ENCODE measurements at places on chromosomes 5 and 9.

DNA sequence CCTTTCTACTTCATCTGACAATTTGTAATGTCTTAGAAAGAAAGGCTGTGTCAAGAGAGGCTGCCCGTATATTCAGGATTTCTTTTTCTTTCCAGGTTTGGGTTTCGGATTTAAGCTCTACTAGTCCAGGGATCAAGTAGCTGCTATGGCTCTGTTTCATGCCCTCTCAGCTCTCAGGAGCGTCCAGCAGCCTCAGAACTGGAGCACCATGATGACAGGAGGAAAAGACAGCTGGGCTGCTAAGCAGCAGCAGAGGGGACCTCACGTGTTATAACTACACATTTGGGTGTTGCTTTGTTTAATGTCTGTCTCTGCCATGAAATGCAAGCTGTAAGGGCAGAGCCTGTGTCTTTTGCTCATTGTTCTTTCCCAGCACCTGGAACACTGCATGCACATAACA lies 28.5 kb downstream of the TBC1D2 start:
- no peak for DNase-seq

DNA sequence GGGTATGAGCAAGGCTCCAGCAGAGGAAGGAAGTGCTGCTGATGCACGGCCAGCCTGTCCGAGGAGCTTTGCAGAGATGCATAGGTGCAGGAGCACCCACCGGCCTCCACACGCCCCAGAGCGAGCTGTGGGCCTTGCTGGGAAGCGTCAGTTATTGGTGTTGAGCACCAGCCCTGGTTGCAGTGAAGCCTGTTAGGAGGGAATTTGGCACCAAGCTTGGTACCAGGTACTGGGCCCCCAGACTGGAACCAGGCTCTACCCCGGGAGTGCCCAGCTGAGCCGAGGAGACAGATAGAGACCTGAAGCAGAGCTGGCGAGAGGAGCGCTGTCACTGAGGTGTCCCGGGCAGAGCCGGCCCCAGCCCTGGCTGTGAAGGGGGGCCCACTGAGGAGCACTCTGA lies 5.2 kb downstream of the TCF7 start:
- DNase-seq, result no peak

DNA sequence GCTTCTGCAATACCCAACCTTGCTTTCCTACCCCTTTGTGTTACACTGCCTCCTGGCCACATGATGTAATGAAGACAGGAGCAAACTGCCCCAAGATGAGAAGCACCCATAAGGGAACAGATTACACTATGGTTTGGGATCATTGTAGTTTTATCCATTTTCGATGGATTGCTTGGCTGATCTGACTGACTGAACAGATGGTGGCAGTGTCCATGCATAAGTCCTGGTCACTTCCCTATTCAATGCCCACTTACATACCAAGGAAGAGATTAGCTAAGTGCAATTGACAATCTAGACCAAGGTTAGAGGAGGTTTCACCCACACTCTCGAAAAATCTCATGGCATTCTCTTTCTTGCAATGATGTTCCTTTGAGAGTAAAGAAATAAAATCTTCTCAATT lies 319.9 kb downstream of the RAB3C start:
- no peak for DNase-seq

DNA sequence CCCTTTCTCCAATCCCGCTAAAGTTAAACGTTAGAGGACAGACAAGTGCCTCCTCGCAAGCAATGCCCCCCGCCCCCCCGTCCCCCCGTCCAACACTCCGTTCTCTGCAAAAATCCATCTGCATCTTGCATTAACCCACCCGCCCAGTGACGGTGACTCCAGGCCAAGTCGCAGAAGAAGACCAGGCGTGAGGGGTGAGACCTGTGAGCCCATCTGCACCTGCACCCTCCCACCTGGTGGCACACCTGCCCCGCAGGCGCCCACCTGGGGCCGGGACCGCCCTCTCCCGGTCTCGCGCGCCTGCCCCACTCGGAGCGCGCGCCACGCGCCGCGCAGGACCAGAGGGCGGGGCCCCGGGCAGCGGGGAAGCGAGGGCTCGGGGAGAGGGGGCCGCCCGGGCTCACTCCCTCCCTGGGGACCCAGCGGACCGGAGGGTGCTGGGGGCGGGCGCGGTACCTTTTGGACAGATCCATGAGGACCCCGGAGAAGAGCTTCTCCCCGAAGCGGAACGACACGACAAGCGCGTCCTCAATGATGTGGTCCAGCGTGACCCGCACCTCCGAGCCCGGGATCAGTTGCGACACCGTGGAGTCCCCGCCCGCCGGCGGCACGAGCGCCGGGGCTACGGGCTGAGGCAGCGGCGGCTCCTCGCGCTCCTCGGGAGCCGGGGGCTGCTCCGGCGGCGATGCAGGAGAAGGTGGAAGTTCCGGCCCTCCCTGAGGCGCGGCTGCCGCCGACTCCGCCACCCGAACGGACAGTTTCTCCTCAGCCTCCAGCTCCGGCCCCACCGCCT lies 705 bp downstream of the PWWP2A start:
- peak; percentile 46 for DNase-seq

GRCh38 chr5:93120771-93121170 lies 460.2 kb downstream of the NR2F1-AS1 start:
- no peak for DNase-seq

- DNase-seq, result no peak
Measured at GRCh38 chr5:134131578-134132350, 17.3 kb downstream of the TCF7 start.

DNA sequence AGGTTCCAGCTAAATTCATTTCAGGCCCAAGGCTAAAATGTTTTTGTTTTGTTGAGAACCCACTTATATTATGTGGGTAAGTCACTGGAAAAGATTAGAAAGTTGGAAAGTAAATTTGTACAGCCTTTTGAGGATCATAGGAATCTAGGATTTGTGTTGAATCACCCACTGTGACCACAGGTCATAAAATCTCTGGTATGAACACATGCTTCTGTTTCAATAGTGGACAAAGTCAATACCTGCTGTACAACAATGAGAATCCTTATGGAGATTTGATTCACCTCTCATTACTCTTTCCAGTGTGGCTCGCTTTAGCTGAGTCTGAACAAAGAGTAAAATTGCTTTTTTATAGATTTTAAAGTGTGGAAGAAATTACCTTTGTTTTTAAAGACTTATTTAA lies 369.5 kb downstream of the TMEM167A start:
- DNase-seq, result no peak

DNA sequence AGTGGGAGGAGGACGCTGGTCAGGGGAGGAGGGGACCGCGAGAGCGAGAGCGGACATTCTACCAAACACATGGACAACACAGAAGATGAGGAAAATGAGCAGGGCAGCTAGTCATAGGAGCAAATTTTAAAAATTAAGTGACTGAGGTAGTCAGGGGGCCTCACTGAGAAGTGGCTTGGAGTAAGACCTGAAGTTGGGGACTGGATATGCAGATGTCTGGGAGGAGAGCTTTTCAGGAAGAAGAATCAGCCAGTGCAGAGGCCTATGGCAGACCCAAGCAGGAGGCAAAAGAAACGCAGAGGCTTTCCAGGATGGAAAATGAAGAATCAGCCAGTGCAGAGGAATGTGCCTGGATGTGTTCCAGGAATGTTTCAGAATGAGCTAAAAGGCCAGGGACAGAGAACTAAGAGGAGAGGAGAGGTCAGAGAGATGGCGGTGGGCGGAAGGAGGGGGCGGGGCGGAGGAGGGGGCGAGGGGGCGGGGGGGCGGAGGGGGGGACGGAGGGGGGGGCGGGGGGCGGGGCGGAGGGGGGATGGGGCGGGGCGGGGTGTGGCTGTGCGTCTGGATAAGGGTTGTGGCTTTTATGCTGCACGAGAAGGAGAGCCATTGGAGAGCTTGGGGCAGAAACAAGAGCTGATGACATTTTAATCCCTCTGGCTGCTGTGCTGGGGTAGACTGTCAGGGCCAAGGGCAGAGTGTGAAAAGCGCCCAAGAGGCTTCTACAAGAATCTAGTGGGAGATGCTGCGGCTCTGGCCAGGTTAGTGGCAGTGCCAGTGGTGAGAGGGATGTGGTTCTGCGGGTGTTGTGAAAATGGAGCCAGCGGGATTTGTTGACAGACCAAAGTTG lies 129.6 kb downstream of the KCNIP1 start:
- DNase-seq, result no peak

DNA sequence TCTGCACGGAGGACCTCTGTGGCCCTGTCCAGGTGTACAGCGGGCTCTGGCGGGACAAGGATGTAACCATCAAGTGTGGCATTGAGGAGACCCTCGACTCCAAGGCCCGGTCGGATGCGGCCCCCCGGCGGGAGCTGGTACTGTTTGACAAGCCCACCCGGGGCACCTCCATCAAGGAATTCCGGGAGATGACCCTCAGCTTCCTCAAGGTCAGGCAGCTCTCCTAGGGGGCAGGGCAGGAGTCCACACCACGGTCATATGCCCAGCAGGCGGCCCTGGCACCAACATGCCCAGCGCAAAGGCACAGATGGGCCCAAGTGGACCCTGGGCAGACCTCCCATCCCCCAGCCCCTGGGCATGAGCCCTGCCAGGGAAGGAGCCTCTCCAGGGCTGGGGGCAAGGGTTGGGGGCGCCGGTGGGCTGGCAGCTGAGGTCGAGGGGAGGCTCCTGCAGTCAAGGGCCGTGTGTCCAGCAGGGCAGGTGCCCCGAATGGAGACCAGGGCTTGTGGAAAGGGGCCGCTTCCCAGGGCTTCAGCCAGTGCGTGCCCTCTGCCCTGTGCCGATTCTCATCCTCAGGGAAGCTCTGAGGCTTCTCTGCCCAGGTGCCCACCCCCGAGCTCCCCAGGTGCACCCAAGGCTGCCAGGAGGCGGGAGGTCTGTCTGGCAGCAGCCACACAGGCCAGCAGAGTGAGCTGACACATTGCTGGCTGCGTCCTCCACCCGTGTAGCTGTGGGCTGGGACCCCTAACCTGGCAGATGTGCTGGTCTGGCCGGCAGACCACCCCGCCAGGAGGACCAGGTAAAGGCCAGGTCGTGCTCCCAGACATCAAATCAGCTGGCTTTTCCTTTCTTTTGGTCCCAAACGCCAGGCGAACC lies 10.0 kb downstream of the DIPK1B start:
- no peak for DNase-seq

- peak; percentile 53 for DNase-seq
Measured at GRCh38 chr5:132640613-132641012, 17.4 kb upstream of the IL13 start.

DNA sequence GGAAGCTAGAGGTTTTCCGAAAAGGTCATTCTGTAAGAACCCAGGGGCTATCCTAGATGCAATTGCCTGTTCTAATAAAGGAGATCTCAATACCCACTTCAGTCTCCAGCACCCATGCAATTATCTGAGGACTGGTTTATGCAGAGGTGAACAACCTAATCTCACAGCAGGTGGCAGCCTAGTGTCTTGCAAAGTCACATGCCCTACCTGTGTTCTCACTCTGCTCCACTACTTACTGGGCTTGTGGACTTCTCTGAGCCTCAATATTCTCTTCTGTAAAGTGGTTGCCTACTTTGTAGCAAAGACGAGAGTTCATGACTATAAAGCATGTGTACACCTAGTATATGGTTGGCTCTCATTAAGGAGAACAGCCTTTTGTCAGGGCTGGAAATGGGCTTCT lies 21.0 kb upstream of the ALDH1B1 start:
- peak; percentile 70 for DNase-seq

- no peak for DNase-seq
Measured at GRCh38 chr5:123217173-123217572, 128.1 kb downstream of the PRDM6 start.

DNA sequence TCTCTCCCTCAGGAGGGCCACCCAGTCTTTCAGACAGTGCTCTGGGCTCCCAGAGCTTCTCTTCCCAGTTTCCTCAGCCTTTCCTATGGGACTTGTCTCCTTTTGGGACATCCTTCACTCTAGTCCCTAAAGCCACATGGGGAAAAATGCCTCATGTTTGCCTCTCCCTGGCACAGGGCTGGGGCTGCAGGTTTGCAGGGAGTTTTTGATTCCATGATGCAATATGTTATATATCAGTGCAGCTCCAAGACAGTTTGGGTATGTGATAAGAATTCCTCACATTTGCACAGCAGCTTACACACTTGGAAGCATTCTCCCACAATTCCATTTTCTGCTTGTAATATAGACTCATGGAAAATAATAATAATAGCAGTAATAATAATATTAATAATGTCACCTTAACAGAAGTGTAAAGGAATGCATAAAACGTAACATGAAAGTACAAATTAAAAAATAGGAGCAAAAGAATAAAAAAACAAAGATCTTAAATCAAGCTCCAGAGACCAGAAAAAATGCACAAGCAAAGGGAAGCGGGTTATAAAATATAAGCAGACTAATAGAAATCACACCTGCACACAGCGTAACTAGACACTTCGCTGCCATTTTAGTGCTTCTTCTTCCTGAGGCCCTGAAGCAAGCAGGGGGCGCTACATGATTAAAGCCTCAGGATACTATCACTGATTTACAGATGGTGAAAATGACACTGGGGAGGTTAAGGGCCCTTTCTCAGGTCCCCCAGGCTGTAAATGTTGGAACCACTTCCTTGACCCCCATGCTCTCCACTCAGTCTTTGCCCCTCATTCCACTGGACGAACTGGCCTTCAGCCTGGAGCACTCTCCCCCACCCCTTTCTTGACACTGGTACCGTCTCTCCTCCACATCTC lies 70.0 kb upstream of the IL17B start:
- DNase-seq, result no peak

DNA sequence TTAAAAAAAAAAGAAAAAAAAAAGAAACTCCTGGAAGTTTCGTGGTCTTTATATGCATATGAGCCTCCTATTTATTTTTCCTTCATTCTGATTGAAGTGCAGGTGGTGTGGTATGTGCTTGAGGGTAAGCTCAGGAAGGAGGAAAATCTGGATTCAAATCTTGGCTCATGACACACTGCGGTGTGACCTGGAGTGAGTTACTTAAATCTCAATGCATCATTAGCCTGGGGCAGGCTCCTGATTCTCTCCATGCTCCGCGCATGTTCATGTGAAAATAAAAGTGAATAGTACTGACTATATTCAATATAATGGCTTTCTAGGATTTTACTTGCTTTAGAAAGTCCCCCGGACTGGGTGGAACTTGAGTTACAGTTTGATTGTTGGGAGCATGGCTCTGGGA lies 35.6 kb downstream of the PTTG1 start:
- no peak for DNase-seq

DNA sequence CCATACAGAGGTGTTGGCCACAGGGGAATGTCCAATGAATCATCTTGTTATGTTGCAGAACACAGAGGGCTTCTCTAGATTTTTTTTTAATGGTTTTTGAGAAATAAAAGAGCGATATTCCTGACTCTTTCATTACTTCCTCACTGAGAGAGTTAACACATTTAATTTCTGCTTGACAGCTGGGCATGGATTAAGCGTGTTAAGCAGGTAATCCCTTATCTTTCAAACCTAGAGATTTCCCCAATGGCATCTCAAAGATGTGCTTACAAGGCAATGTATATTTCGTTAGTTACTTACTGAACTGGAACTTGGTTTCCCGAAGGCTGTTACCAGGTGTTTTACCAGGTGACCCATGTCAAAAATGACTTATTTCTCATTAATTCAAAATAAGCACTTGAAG lies 21.8 kb upstream of the ADCY2 start:
- no peak for DNase-seq

Data from GM12865 (cell line).